CD4-positive, alpha-beta memory T cell (primary cell): ENCODE measurements at places on chromosomes 6 and 20. TPM values are rescaled to one million over a fixed set of nuclear protein-coding genes. Genes with fewer than 3 reads are reported as not detected.

GRCh38 chr6:45702849-45703739 lies 312.6 kb downstream of the CLIC5 start:
- no peak for DNase-seq

- peak; percentile 6 for DNase-seq
These were observed 898 bp downstream of the XRN2 start for GRCh38 chr20:21303872-21304586.

DNA sequence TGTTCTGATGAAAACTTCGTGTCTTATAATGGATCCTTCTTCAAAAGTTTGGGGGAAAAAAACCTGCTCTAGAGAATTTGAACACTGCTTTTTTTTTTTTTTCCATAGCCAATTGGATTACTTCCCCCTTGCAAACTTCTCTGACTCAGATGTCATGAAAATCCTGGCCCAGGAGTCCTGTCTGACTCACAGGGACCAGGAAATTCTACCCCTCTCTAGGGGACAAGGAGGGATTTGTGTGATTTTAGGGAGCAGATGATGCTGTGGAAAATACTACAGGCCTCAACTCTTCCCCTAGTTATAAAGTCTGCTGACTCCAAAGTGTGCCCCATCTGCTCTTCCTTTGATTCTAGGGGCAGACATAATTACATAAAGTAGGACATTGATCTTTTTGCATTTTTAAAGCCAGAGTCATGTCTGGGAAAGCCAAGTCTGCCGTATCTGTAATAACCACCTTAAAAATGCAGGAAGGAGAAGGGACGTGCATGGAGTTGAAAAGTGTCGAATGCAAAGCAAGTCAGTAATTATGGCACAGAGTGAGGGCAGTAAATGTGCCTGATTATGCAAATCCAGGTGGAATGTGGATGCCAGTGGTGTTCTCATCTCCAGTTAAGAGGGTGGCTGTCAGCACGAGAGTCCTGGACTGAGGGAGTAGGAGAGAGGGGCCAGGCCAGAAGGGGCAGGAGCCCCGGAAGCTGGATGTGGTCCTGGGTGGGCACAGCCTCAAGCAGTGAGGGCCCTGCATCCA lies 144.3 kb upstream of the SULF2 start:
- DNase-seq = no peak

DNA sequence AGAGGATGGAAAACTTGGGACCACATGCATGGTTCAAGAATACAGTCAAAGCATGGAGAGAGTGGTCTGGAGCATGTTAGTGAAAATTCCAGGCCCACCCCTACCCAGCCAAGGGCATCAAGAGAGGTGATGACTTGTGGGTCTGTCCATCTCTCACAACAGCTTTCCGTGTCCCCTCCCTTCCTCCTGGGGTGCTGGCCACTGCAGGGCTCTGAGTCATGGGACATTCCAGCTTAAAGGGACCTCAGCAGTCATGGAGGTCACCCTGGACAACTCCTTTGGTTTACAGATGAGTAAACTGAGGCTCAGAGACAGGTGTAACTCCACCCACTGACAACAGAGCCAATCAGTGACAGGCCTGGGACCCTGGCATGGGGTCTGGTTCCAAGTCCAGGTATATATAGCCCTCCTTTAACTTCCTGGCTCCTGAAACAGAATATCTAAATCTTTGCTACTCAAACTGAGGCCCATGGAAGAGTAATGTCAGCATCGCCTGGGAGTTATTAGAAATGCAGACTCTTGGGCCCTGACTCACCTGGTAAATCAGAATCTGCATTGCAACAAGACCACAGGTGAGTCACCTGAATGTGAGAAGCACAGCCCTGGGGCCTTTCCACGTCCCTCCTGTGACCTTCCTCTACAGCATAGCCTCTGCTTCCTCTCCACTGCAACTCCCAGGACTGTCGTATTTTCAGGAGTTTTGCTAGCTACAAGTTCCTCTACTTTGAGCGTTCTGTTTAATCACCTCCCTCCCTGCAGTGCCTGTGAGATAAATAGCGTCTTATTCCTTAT lies 170.2 kb downstream of the ZDHHC14 start:
- DNase-seq = no peak

DNA sequence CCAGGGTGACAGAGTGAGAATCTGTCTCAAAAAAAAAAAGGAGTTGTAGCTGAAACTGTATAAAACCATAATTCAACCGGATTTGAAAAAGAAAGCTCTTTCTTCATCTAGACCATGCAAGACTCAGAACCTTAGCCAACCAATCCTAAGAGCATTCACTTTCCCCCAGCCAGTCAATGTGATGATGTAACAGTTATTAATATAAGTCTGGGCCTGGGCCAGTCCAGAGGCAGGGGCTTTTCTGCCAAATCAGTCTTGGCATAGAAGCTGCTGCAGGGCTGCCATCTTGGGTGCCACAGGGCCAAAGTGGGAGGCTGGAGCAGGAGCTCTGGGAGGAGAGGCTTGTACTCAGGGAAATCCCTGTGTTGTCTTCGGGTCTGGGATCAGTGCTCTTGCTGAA lies 288.4 kb downstream of the CLIC5 start:
- no peak for DNase-seq

DNA sequence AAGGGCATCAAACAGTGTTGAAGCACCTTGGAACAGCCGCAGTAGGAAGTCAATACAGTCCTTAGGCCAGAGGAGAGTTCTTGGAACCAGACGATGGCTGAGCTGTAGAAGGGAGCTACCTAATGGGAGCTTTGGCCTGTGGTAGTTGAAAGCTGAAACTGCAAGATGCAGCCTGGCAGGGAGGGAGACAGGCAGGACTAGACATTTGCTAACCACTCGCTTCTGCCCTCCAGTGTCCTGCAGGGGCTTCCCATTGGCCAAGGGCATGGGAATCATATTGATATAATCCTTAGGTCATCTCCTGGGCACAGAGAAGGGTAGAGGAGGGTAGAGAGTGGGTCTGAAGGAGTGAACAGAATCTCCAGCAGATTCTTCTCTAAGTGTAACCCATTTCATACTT lies 60.4 kb downstream of the TPD52L1 start:
- DNase-seq = no peak

DNA sequence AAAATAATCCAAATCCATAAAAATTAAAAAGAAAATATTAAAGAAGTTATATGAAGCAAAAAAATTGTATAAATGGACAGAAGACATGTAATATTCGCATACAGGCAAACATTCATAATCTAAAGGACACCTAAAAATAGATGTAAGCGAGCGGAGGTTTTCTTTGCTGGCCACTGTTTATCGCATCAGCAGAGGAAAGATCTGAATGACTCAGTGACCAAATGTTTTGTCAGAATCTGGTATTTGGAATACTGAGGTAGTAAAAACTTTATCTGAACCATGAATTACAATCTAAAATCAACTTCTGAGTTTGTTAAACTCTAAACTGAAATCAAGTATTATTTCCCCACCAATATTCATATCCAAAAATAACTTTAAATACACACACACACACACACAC lies 7.8 kb downstream of the TSPYL4 start:
- DNase-seq = no peak

GRCh38 chr20:33079259-33079658 lies at the start of gene BPIFB4:
Gene BPIFB4, plus strand, starts transcription at chr20:33079643. Its CDS starts 1,884 bp downstream, at chr20:33081527.
- DNase-seq = no peak

GRCh38 chr6:117317261-117317660 lies 51.9 kb downstream of the VGLL2 start:
- DNase-seq = no peak

- DNase-seq = no peak
These were observed 17.7 kb downstream of the SNPH start for GRCh38 chr20:1283522-1284510.

DNA sequence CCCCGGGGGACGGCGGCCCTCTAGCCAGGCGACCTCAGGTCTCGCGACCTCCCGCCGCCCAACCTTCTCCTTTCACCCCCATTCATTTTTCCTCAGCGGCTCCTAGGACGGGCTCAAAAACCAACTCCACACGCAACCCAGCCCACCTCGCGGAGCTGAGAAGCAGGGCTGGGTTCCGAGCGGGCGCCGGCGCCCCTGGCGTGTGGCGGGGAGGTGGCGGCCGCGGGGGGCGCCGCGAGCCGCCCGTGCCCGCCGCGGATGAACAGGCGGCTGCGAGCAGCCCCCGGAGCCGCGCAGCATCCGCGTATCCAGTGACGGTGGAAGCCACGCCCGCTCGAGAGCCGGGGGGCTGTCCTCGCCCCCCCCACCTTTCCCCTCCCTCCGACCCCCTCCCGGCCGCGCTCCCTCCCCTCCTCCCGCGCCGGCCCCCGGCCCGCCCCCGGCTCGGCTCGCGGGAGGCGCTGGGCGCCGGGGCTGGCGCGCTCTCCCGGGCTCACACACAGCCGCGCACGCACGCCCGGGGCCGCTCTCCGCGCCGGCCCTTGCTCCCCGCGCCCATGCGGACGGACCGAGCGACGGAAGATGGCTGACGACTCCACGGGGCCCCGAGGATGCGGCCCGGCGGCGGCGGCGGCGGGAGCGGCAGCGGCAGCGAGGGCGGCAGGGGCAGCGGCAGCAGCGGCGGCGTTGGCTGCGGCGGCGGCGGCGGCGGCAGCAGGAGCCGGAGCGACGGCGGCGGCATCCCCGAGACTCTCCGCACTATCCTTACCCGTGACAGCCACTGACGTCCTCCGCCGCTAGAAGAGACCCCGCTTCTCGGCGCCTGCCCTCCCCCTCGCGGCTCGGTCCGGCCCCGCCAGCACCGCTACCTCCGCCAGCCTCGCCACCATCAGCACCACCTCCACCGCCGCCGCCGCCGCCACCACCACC lies at the start of gene SOBP:
SOBP (plus strand) TSS at position 482 of the 930 bp plus-strand sequence. CDS start 500 bp downstream, outside the sequence.
- peak; percentile 28 for DNase-seq

GRCh38 chr6:130708338-130708737 lies 118.9 kb upstream of the SMLR1 start:
- DNase-seq = no peak

DNA sequence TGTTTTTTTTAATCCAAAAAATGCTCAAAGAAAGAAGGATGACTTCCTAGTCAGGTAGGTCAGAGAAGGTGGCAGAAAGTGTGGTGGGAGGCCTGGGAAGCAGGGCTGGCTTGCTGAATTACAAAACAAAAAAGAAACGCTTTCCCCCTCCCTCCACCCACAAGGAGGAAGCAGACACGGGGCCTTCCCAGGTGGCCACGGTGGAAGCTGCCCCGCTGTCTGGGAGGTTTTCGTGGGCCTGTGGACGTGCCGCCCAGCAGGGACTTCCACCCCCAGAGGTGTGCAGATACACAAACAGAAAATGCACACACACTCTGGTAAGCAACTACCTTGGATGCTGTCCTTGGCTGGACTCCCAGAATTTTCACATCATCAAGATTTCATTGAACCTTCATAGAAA lies 198.2 kb upstream of the CDH4 start:
- DNase-seq = no peak

- no peak for DNase-seq
These were observed 45.3 kb downstream of the RNF24 start for GRCh38 chr20:3970016-3970415.

GRCh38 chr6:135920689-135921088 lies 69.2 kb downstream of the PDE7B start:
- no peak for DNase-seq

GRCh38 chr20:40880063-40880728 lies 148.4 kb upstream of the TOP1 start:
- no peak for DNase-seq

DNA sequence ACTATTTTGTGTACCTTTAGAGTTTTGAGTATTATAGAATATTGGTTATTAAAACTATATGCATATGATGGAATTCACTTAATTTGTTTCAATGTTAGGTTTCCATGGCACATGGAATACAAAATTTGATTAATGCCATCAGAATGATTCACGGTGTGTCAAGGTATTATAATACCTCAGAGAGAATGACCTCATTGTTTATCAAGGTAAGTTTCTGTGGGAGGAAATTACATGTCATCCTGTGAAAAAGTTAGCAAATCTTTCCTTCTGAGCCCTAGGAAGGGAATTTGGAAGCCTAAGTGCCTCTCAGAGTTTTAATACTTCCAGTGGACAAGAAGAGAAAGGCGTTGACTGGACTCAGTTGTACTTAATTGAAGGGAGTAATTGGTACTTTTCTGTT lies 40.8 kb downstream of the DNAH8 start:
- DNase-seq = no peak

DNA sequence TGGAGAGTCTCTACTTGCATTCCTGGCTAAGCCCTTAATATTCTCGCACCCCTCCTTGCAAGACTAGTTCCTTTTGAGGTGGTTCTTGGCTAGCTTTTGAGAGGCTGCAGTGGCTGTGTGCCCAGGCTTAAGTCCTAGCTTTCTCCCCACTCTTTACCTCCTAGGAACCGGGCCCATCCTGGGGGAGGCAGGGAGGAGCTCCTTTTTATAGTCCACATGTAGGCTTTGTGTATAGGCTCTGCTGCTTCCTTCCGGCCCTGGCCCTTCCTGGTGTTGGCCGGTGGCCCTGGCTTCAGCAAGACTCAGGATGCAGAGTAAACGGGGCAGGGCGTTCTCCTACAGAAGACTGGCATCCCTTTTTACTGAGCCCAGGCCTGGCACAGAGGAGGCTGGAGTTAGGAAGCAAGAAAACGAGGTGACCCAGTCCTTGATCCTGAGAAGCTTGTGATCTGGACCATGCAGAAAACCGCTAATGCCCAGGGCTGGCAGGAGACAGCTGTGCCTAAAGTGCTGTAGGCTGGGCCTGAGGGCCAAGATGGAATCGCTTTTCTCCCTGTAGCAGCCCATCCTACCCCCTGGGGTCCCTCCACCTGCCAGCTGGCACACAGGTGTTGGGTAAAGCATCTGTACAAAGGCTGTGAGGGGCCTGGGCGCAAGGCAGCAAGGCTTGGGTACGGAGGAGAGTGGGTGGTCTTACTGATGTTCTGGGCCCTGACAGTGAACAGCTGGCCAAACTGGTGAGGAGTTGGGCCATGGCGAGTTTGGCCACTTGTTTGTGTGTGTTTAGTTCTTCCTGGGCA lies 8.7 kb downstream of the PLCG1 start:
- DNase-seq = no peak

DNA sequence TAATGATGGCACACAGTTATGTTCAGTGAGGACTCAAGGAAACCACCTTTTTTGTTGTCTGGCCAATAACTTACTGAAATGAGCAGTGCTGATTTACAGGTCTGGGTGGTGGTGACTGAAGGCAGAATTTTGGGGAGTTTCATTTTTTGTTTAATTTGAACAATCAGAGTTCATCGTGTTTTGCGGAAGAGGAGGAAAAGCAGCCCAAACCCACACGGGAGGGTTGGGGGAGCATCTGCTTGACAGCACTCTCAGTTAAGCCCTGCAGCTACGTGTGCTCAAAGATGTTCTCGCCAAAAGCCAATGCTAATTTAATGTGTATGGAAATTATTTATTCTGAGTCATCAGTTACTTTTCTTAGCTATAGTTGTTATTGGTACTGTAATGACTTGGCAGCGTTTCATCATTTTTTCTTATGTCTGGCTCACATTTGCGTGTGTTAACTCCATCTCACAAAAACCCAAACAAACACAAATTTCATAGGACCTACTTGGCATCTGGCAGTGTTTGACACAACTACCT lies 89.2 kb downstream of the UST start:
- DNase-seq = peak; percentile 11

The C4A gene
- polyA plus RNA-seq = not detected

The ATP9A gene
- polyA plus RNA-seq = 0.14 TPM

The ENPP3 gene
- polyA plus RNA-seq = 0.15 TPM

The SLC22A1 gene
- 0.11 TPM for polyA plus RNA-seq

The MATN4 gene
- not detected for polyA plus RNA-seq

The HCRTR2 gene
- not detected for polyA plus RNA-seq

The TTLL9 gene
- not detected for polyA plus RNA-seq

The FOXA2 gene
- polyA plus RNA-seq = not detected

The TRIM15 gene
- not detected for polyA plus RNA-seq

The ENPP5 gene
- 2.1 TPM for polyA plus RNA-seq

The SLC26A8 gene
- polyA plus RNA-seq = not detected

The ANGPT4 gene
- polyA plus RNA-seq = not detected

The SIRPB2 gene
- polyA plus RNA-seq = not detected

The HTR1E gene
- not detected for polyA plus RNA-seq

The GPANK1 gene
- 16.7 TPM for polyA plus RNA-seq
